ENCODE measurements at places on chromosomes 13 and 19. TPM values are rescaled to one million over a fixed set of nuclear protein-coding genes. Genes with fewer than 3 reads are reported as not detected.

- no peaks in the 10 kb centered on the region for H3K36me3 ChIP-seq
- H3K4me3 ChIP-seq: no peak overlapping the region
- no peak for DNase-seq
Measured at GRCh38 chr13:67355812-67356476, 125.8 kb upstream of the PCDH9 start.

ATP4B gene
- polyA plus RNA-seq: not detected

SIGLEC11 gene
- polyA plus RNA-seq: 1.1 TPM

DNA sequence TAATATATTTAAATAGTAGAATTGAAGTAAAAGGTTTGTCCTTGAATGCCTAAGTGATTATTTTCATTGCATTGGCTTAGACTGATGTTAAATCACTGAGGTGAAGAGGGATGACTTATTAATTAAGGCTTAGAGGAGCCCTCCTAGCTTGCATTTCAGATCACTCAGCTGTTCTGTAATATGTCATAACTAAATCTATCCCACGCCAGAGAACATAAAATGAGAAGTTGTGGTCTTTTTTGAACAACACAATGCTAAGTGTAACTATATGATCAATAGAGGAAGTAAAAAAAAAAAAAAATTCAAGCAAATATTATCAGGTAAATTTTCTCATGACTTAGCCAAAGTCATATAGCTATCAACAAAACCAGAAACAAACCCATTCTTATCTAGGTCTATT lies 752.2 kb downstream of the GPC5 start:
- H3K27ac ChIP-seq: no peak overlapping the region
- DNase-seq: no peak
- H3K4me3 ChIP-seq: no peak overlapping the region
- no peaks in the 10 kb centered on the region for H3K36me3 ChIP-seq

- H3K27me3 ChIP-seq: no peaks in the 10 kb centered on the region
- H3K27ac ChIP-seq: peak overlapping the region; percentile 93
- no peak overlapping the region for H3K4me3 ChIP-seq
- H3K4me1 ChIP-seq: peaks cover under 1% of the 10 kb centered on the region
- H3K36me3 ChIP-seq: no peaks in the 10 kb centered on the region
Measured at GRCh38 chr13:110341445-110342244, 34.6 kb downstream of the COL4A2 start.

DNA sequence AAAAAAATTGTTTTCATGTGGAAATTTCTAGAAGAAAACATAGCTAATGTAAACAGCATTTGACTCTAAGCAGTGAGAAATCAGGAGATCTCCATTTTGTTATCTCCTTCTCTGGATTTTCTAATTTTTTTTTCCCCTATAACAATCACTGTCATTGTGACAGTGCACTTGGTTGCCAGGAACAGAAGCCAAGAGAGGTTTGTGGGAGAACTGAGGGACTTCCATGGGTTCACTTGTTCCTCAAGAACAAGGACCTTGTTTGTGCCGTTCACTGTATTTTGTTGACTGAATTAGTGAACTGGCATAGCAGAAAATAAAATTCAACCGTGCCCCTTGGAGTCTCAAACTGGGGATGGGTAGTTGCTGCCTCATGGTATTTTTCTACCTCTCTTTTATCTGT lies 17.1 kb downstream of the SHISA7 start:
- H3K4me3 ChIP-seq: no peak overlapping the region
- peaks cover 13% of the 10 kb centered on the region for H3K27me3 ChIP-seq
- no peak for DNase-seq

DNA sequence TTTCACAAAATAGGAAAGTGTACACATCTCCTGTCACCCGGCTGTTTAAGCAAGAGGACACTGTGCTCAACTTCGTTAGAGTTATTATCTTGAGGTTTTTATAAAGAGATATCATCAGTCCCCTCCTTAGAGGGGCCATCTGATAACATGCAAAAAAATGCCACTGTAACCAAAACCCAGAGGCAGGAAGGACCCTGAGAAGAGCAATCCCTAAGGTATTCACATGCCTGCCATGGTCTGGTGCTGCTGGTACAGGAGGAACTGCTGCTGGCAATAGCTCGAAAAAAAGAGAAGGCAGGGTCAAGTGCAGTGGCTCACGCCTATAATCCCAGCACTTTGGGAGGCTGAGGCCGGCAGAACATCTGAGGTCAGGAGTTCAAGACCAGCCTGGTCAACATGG lies 12.8 kb upstream of the CEACAM3 start:
- no peak overlapping the region for H3K4me3 ChIP-seq
- H3K4me1 ChIP-seq: no peaks in the 10 kb centered on the region
- no peak overlapping the region for H3K27ac ChIP-seq
- no peak for DNase-seq
- no peaks in the 10 kb centered on the region for H3K27me3 ChIP-seq
- H3K36me3 ChIP-seq: no peaks in the 10 kb centered on the region

ZNF77 gene
- polyA plus RNA-seq: 1.6 TPM

DNA sequence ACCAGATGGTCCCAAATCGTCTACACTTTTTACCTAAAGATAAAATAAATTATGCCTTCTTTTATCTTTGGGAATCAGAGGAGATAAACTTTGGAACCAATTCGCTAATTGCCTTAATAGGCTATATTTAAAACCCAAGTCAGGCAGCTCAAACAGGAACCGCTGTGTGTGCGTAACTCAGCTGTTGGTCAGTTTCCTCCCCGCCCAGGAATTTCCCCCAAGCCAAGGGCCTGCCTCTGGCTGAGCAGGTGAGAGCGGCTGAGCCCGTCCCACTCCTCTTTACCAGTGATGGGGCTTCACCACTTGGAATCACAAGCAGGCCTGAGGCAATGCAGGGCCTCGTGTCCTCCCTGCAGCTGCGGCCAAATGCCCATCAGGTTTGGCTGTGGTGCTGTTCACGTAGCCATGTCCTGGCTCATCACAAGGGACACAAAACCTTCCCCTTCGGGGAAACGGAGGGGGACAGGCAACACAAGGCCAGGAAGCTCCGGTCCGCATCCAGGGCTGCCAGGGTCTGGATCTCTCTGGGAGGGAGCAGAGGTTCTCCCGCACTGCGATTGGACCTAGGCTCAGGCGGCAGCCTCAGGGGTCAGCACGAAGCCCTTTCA lies 503 bp upstream of the SLC7A9 start:
- H3K27ac ChIP-seq: peak overlapping the region; percentile 43
- peaks cover 15% of the 10 kb centered on the region for H3K36me3 ChIP-seq
- peak; percentile 90 for DNase-seq
- H3K4me3 ChIP-seq: no peak overlapping the region
- H3K27me3 ChIP-seq: no peaks in the 10 kb centered on the region

GRCh38 chr13:107999751-108000150 lies 215.6 kb downstream of the LIG4 start:
- H3K36me3 ChIP-seq: no peaks in the 10 kb centered on the region
- H3K4me3 ChIP-seq: no peak overlapping the region

- peaks cover 3% of the 10 kb centered on the region for H3K4me1 ChIP-seq
- no peak overlapping the region for H3K4me3 ChIP-seq
- no peak overlapping the region for H3K27ac ChIP-seq
- peaks cover 67% of the 10 kb centered on the region for H3K36me3 ChIP-seq
- H3K27me3 ChIP-seq: no peaks in the 10 kb centered on the region
Measured at GRCh38 chr19:1396019-1396767, 5.1 kb downstream of the GAMT start.

DNA sequence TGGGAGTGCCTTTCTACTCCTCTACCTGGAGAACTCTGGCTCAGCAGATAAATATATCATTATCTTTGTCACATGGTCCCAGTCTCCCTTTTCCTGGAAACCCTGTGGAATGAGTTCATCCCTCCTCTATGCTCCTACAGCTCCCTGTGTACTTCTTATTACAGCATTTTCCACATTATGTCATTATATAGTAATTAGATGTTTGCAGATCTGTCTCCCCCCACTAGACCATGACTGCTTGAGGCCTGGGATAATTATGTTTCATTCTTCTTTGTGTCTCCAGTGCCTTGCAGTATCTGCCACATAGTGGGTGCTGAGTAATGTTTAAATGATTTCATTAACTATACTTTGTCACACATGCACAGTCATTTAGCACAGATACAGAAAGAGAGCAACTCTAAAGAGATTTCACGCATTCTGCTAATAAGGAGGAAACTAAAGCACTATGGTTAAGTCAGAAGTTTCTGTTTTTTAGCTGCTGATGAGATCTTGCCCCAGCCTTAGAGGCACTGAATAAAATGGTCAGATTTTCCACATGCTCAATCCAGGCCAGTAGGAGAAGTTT lies 66.1 kb upstream of the DIAPH3 start:
- no peak for DNase-seq
- H3K27ac ChIP-seq: no peak overlapping the region
- no peak overlapping the region for H3K4me3 ChIP-seq
- H3K36me3 ChIP-seq: no peaks in the 10 kb centered on the region
- peaks cover 13% of the 10 kb centered on the region for H3K4me1 ChIP-seq
- H3K27me3 ChIP-seq: peaks cover 3% of the 10 kb centered on the region

GRCh38 chr19:54179921-54180461 lies 7.0 kb upstream of the TMC4 start:
- H3K36me3 ChIP-seq: peaks cover 4% of the 10 kb centered on the region
- no peak overlapping the region for H3K4me3 ChIP-seq
- peak; percentile 81 for DNase-seq
- no peaks in the 10 kb centered on the region for H3K27me3 ChIP-seq

- H3K27ac ChIP-seq: no peak overlapping the region
- H3K4me1 ChIP-seq: no peaks in the 10 kb centered on the region
- no peak for DNase-seq
- H3K36me3 ChIP-seq: no peaks in the 10 kb centered on the region
- no peak overlapping the region for H3K4me3 ChIP-seq
Measured at GRCh38 chr13:95956589-95957148, 96.5 kb downstream of the UGGT2 start.

- H3K4me1 ChIP-seq: no peaks in the 10 kb centered on the region
- no peaks in the 10 kb centered on the region for H3K27me3 ChIP-seq
- DNase-seq: no peak
- H3K36me3 ChIP-seq: no peaks in the 10 kb centered on the region
Measured at GRCh38 chr13:29165840-29166239, 345.7 kb downstream of the MTUS2 start.

DNA sequence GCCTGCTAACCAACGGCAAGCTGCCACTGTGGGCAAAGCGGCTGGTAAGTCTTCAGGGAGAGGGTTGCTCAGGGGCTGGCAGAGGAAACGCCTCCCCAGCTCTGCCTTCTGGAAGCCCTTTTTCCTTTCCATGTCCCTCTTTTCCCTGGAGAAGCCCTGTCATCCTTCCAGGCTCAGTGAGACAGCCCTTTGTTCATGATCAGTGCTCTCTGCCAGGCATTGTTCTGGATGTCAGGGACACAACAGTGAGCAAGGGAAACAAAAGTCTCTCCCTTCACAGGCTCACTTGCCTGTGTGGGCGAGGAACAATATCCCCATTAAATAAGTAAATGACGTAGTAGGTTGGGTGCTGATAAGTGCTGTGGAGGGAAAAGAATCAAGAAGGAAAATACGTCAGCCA lies 13.9 kb upstream of the OVOL3 start:
- no peak overlapping the region for H3K4me3 ChIP-seq
- H3K27ac ChIP-seq: no peak overlapping the region
- H3K4me1 ChIP-seq: no peaks in the 10 kb centered on the region
- DNase-seq: no peak

GRCh38 chr19:900302-901111 lies 7.2 kb downstream of the RNU6-9 start:
- H3K36me3 ChIP-seq: peaks cover 9% of the 10 kb centered on the region
- no peaks in the 10 kb centered on the region for H3K4me1 ChIP-seq
- H3K27me3 ChIP-seq: no peaks in the 10 kb centered on the region
- H3K4me3 ChIP-seq: no peak overlapping the region
- DNase-seq: no peak
- H3K27ac ChIP-seq: no peak overlapping the region

- H3K27ac ChIP-seq: peak overlapping the region; percentile 60
- DNase-seq: peak; percentile 47
- H3K36me3 ChIP-seq: no peaks in the 10 kb centered on the region
- H3K27me3 ChIP-seq: no peaks in the 10 kb centered on the region
- peak overlapping the region; percentile 66 for H3K4me3 ChIP-seq
Measured at GRCh38 chr19:46659151-46660007, 1.6 kb downstream of the DACT3 start.

DNA sequence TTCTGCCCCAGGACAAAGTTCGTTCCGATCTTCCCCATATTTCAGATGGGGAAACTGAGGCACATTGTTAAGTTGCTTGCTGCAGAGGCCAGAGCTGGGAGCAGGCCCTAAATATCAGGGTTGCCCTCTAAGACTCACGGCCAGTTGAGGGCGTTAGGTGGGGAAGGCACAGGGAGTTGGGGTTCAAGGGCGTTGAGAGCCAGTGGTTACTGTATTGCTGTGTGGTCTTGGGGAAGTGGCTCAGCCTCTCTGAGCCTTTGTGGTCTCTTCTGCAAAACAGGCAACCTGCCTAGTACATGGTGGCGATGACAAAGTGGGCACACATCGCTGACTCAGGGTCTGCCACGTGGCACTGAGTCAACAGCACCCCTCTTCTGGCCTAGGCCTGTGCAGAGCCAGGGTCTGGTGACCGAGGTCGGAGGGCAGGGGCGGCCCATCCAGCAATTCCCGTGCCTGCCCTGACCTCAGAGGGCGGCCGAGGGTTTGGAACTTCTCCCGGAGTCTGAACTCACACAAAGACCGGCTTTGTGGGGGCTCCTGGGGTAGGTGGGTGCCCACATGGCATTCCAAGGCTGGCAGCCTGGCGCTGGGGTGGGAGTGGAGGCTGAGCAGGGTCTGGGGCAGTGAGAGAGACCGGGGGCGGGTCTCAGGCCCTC lies 10.2 kb downstream of the TNFAIP8L1 start:
- no peaks in the 10 kb centered on the region for H3K27me3 ChIP-seq
- no peak overlapping the region for H3K27ac ChIP-seq
- no peak for DNase-seq
- H3K36me3 ChIP-seq: peaks cover 77% of the 10 kb centered on the region

SULT2A1 gene
- 12.7 TPM for polyA plus RNA-seq

DNA sequence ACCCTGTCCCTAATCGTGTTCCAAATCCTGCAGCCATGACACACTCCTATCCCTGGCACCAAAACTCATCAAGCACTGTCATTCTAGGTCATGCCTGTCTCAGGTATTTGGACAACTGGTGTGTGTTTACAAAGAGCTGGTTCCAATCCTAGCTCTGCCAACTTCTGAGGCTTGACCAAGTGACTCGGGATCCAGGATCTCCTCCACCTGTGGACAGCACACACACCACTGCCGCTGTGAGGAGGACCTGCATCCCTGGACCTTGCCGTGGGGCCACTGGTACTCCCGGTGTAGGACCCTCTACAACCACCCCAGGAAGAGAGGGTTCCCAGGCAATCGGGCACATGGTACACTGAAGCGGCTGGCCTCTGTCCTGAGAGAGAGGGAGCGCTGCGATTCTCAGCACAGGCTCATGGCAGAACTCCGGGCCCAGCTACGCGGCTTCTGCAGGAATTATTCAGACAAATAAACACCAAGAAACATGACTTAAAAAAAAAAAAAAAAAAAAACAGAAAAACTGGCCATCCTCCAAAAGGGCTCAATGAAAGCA lies 20.4 kb downstream of the MLLT1 start:
- DNase-seq: no peak
- no peaks in the 10 kb centered on the region for H3K27me3 ChIP-seq
- no peak overlapping the region for H3K4me3 ChIP-seq
- no peaks in the 10 kb centered on the region for H3K4me1 ChIP-seq
- no peak overlapping the region for H3K27ac ChIP-seq

All from small intestine (tissue), 16 donors.